ENCODE measurements at places on chromosomes 3 and 15. TPM values are rescaled to one million over a fixed set of nuclear protein-coding genes. Genes with fewer than 3 reads are reported as not detected.
A peak's percentile ranks its signal among the peaks of the same experiment; 100 is the strongest.

The AQP9 gene
- 0.62 TPM for total RNA-seq

- DNase-seq = no peak
Measured at GRCh38 chr3:188034989-188035388, 119.0 kb upstream of the LPP start.

The USF3 gene
- 20.1 TPM for total RNA-seq

The CFAP91 gene
- 2.1 TPM for total RNA-seq

DNA sequence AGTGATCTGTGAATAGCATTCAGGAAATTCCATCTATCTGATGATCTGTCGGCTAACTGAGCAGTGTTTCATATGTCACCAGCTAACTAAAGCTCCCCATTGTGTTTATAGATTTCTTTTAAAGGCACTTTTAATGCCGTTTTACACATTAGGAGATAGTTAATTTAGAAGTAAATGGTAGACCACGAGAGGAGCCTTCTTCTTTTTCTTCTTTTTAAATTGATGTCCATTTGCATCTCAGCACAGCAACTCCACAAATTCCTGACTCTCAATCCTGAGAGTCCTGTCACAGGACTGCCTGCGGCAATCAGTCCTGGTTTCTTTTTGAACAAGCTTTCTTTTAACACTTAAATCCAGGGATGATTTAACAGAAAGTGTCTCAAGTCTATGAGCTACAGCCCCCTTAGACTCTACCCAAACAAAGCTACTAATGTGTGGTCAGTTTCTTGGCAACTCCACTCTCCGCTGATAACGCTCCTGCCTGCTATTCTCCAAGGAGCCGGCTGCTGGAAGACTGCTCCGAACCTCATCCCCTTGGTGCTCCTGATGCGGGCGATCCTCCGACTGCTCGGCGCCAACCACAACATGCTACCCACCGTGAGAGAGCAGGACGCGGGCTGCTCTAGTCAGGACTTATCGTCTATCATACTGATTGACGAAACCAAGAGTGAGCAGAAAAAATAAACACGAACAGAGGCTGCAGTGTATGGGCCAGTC lies 421.4 kb downstream of the MECOM start:
- DNase-seq = peak; percentile 40

- DNase-seq = no peak
Measured at GRCh38 chr3:123282461-123282860, 80.7 kb downstream of the SEC22A start.

The P2RY13 gene
- total RNA-seq = 1.2 TPM

GRCh38 chr3:42043099-42043813 lies 47.9 kb upstream of the TRAK1 start:
- peak; percentile 89 for DNase-seq

- DNase-seq = peak; percentile 31
Measured at GRCh38 chr3:99499235-99500158, 138.9 kb upstream of the COL8A1 start.

GRCh38 chr3:13634151-13634550 lies 85.2 kb downstream of the FBLN2 start:
- DNase-seq = no peak

- peak; percentile 3 for DNase-seq
Measured at GRCh38 chr3:155053756-155054155, 26.4 kb upstream of the MME start.

GRCh38 chr15:82833362-82833682 lies 23.9 kb downstream of the WHAMM start:
- no peak for DNase-seq

- no peak for DNase-seq
Measured at GRCh38 chr3:142007710-142008399, 131.4 kb downstream of the ATP1B3 start.

GRCh38 chr15:76986743-76987142 lies 8.2 kb upstream of the PSTPIP1 start:
- DNase-seq = no peak

DNA sequence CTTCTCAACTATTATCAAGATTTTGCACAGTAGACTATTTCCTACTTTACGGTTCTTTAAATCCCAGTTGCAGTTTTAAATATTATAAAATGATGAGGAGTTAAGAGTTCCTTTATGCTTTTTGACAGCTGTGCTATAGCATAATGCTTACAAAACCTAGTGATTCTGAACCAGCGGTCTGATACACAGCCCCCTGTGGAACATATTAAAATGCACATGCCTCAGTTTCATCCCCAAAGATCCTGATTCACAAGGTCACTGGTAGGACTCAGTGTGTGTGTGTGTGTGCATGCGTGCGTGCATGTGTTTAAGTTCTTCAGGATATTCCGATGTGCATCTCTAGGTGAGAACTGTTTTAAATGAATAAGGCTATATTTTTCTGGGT lies 330.1 kb upstream of the TPM1 start:
- DNase-seq = no peak

GRCh38 chr15:27550635-27551034 lies 548.5 kb downstream of the OCA2 start:
- no peak for DNase-seq

- no peak for DNase-seq
Measured at GRCh38 chr3:162612991-162613390, 1116.4 kb downstream of the OTOL1 start.

GRCh38 chr3:113783980-113784379 lies 37.1 kb downstream of the ATP6V1A start:
- no peak for DNase-seq

The TMOD3 gene
- 24.5 TPM for total RNA-seq

GRCh38 chr3:10968401-10968800 lies 24.1 kb upstream of the SLC6A1 start:
- peak; percentile 89 for DNase-seq

The GABRR3 gene
- not detected for total RNA-seq

The FBXO40 gene
- 12.7 TPM for total RNA-seq

Measured in tongue (tissue), 3 donors.